Stimulated activated CD8-positive, alpha-beta memory T cell treated with anti-CD3 and anti-CD28 coated beads, Interleukin-15, amount 100 ng/mL, for 48 hours (primary cell): ENCODE measurements at places on chromosomes 12 and 14.

GRCh38 chr14:60064491-60065072 lies 27.1 kb upstream of the PCNX4 start:
- DNase-seq = no peak

DNA sequence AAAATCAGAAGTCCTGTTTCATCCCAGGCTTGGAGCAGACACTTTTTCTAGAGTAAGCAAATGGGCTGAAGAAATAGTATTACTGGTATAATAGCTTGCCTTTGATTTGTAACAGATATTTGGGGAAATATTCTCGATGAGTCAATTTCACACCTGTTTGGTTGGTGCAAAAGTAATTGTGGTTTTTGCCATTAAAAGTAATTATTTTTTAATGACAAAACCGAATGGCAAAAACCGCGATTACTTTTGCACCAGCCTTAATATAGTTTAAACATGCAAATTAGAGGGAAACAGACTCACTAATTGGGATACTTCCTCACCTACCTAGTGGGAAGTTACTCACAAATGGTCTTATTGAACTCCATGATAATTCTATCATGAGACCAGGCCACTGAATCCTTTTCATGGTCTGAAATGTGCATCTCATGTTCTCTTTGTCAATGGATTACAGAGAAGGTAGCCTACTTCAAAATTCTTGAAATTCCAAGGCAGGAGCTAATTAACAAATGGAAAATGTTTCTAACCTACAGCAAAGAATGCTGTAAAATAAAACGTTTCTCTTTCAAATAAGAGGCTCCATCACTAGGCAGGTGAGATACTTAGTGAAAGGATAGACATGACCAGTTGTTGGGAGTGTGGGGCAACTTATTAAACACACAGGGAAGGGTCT lies 391.3 kb downstream of the EMP1 start:
- no peak for DNase-seq

GRCh38 chr12:11795192-11795912 lies 145.9 kb downstream of the ETV6 start:
- no peak for DNase-seq

DNA sequence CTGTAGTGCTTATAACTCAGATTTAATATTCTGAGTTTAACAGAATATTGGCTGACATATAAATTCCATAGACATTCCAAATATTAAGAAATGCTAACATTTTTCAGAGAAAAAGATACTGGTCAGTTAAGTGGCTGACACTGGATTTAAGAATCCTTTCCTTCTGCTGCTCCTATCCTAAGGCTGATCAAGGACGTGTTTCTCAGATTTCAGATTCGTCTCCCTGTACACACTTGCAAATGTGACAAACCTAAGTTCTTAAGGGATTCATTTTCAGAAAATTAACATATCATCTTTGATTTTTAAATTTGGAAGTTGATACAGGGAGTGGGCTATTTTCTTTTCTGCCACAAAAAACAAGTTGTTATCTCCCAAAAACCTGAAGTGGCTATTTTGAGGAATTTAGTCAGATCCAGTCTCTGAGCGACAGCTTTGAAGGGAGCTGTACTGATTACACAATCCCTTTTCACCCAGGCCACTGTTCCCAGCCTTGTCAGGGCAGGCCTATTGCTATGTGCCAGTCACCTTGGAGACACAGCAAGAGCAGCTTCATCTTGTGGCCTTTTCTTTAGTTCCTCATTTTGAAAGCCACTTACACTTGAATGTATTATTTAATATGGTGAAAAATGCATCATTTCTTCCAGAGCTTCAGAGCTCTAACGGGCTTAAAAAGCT lies 370.6 kb downstream of the KCNH5 start:
- no peak for DNase-seq

DNA sequence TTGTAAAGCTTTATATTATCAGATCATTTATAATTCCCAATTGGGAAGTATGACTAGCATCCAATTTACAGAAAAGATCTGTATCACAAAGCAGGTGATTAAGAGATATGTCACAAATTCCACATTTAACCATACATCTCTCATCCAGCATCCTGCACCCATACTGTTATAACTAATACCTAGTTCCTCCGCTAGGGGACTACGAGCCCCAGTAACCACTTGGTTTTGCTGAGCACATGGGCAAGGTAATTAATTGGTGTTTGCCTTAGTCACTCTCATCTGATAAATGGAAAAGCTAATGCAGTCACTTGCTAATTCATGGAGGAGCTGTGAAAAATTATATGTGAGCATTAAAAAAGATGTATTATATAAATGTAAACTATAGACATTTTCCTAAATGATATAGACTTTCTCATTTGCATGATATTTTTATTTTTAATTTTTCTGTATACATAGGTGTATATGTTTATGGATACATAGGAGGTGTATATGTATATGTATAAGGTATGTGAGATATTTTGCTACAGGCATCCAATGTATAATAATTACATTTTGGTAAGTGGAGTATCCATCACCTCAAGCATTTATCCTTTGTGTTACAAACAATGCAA lies 1031.8 kb downstream of the GALC start:
- no peak for DNase-seq

DNA sequence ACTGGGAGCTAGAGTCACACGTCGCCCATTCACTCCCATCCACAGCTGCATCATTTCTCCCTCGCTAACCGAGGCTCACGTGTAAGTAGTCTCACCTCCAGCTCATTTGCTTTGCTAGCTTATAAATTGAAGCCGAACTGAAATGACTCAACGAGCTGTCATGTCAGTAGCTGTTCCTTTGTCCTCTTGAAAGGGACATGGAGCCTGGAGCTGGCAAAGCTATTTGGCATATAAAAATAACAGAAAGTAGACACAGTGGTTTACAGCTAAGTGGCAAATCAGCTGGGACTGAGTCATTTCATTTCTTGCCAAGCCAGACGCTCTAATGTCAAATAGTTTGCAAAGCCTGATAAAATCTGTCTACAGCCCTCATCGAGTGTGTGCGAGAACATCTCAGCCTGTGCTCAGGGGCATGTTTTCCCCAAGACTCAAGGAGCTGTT lies 114.4 kb upstream of the TMEM233 start:
- DNase-seq = no peak

- no peak for DNase-seq
These were observed 242.5 kb downstream of the ZFP36L1 start for GRCh38 chr14:68550338-68550715.

DNA sequence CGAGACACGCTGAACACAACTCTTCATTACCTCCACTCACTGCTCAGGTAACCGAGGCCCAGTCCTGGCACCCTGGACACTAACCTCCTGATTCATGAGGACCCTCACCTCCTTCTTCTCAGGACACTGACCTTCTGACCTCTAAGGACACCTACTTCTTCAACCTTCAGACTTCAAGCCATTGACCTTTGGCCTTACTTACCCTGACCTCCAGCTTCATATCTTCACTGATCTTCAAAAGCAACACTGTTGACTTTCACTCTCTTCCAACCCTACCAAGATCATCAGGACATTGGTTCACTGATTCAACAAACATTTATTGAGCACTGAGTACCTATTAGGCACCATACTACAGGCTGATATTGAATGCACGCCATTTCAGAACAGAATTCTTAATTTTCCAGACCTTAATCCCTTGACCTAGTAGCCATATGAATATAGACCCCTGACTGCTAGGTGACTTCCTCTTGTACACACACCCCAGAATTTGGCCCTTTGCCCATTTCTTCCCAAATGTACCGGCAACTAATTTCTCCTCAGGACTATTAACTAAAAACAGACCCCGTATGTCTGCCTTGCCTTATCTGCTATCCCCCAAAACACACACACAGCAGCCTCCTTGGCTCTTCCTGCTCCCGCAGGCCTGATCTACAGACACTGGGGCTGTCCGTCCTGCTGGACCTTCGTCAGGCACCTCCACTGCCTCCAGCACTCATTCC lies 5.8 kb downstream of the ARHGEF40 start:
- no peak for DNase-seq

GRCh38 chr12:75815756-75816155 lies 215.8 kb downstream of the PHLDA1 start:
- DNase-seq = no peak

GRCh38 chr12:6266541-6266966 lies 43.9 kb upstream of the PLEKHG6 start:
- DNase-seq = no peak
